Activated naive CD4-positive, alpha-beta T cell treated with anti-CD3 and anti-CD28 coated beads, Interleukin-2, amount 50 U/mL, for 16 hours (primary cell): ENCODE measurements at places on chromosomes 11 and 22.

- no peak for DNase-seq
These were observed 606 bp downstream of the RASSF7 start for GRCh38 chr11:561148-562003.

GRCh38 chr11:116173506-116173905, 599.3 kb downstream of the BUD13 start:
- DNase-seq = no peak

- DNase-seq = no peak
These were observed 13.4 kb downstream of the KDELR3 start for GRCh38 chr22:38481162-38481870.

GRCh38 chr11:17157761-17158160, 50.0 kb downstream of the PIK3C2A start:
- no peak for DNase-seq

- DNase-seq = no peak
These were observed 59.8 kb downstream of the QSER1 start for GRCh38 chr11:32952421-32952820.
